ENCODE measurements at places on chromosomes 12 and 14. TPM values are rescaled to one million over a fixed set of nuclear protein-coding genes. Genes with fewer than 3 reads are reported as not detected.

The DBX2 gene
- 0.09 TPM for total RNA-seq

The P2RX7 gene
- 0.46 TPM for total RNA-seq

The CIROP gene
- 0.37 TPM for total RNA-seq

The PHLDA1 gene
- 47.4 TPM for total RNA-seq

The PMEL gene
- 4.7 TPM for total RNA-seq

The PAX9 gene
- total RNA-seq: 0.74 TPM

The MYH7 gene
- total RNA-seq: 0.10 TPM

The TMEM120B gene
- total RNA-seq: 5.5 TPM

The PMCH gene
- not detected for total RNA-seq

The KRT71 gene
- not detected for total RNA-seq

The ACVRL1 gene
- total RNA-seq: 0.13 TPM

The ALX1 gene
- 3.8 TPM for total RNA-seq

The LMO3 gene
- total RNA-seq: 43.8 TPM

The ERGIC2 gene
- total RNA-seq: 34.7 TPM

The MLF2 gene
- total RNA-seq: 142 TPM

The TMEM260 gene
- 19.5 TPM for total RNA-seq

The ARHGAP9 gene
- 0.94 TPM for total RNA-seq

The CMKLR1 gene
- total RNA-seq: 13.0 TPM

The PRIMA1 gene
- total RNA-seq: 0.17 TPM

The MAP1LC3B2 gene
- 3.8 TPM for total RNA-seq

The CCDC196 gene
- not detected for total RNA-seq

The IL22 gene
- not detected for total RNA-seq

The SYT10 gene
- not detected for total RNA-seq

The GZMH gene
- not detected for total RNA-seq

The SVOP gene
- total RNA-seq: 16.8 TPM

The CCDC175 gene
- not detected for total RNA-seq

The RNU4-1 gene
- total RNA-seq: 7,837 TPM

The PIWIL1 gene
- total RNA-seq: 0.05 TPM

The C12orf60 gene
- 4.1 TPM for total RNA-seq

The MUCL1 gene
- not detected for total RNA-seq

The TDRD9 gene
- not detected for total RNA-seq

The ZDHHC22 gene
- total RNA-seq: 17.3 TPM

The SERPINA10 gene
- 1.3 TPM for total RNA-seq

The MIP gene
- total RNA-seq: 1.4 TPM

The OVCH1 gene
- 0.19 TPM for total RNA-seq

The DLGAP5 gene
- total RNA-seq: 2.8 TPM

The JPH4 gene
- 22.8 TPM for total RNA-seq

The SLCO1B1 gene
- total RNA-seq: not detected

The ATXN3 gene
- total RNA-seq: 41.0 TPM

The DEGS2 gene
- total RNA-seq: 0.50 TPM

The IFI27 gene
- total RNA-seq: 220 TPM

The RNASE3 gene
- total RNA-seq: not detected

The CELA1 gene
- total RNA-seq: not detected

The GOLT1B gene
- 24.1 TPM for total RNA-seq

The NKX2-1 gene
- 0.52 TPM for total RNA-seq

The KRT72 gene
- total RNA-seq: not detected

The SYNDIG1L gene
- total RNA-seq: not detected

The COL2A1 gene
- 2.4 TPM for total RNA-seq

The MYO1H gene
- 0.31 TPM for total RNA-seq

The RFLNA gene
- 15.2 TPM for total RNA-seq

The SSTR1 gene
- 0.36 TPM for total RNA-seq

The SLC6A12 gene
- total RNA-seq: 4.4 TPM

The TAS2R9 gene
- 0.36 TPM for total RNA-seq

The HCAR1 gene
- 0.19 TPM for total RNA-seq

The NDRG2 gene
- total RNA-seq: 17.3 TPM

The SERPINA3 gene
- total RNA-seq: 1.3 TPM

The KRT6A gene
- total RNA-seq: 1.00 TPM
